Suppressor macrophage treated with lipopolysaccharide for 4 hours (primary cell): ENCODE measurements at places on chromosomes 7 and 10.

- DNase-seq: no peak
Measured at GRCh38 chr7:782718-783449, 49.4 kb upstream of the SUN1 start.

DNA sequence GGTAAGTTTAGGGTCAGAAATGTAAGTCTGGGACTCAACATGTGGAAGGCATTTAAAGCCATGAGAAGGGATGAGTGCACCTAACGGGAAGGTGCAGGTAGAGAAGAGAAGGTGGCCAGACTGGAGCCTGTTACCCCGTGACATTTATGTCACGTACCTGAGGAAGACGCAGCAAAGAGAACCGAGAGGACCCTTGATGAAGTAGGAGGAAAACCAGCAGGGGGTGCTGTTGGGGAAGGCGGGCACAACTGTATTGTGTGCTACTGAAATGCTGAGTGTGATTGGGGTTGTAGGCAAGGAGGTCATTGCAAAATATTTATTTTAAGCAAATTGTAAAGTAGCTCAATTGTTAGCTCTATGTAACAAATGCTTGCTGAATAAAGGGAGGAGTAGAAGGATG, 338.2 kb upstream of the PRKCQ start:
- peak; percentile 52 for DNase-seq

DNA sequence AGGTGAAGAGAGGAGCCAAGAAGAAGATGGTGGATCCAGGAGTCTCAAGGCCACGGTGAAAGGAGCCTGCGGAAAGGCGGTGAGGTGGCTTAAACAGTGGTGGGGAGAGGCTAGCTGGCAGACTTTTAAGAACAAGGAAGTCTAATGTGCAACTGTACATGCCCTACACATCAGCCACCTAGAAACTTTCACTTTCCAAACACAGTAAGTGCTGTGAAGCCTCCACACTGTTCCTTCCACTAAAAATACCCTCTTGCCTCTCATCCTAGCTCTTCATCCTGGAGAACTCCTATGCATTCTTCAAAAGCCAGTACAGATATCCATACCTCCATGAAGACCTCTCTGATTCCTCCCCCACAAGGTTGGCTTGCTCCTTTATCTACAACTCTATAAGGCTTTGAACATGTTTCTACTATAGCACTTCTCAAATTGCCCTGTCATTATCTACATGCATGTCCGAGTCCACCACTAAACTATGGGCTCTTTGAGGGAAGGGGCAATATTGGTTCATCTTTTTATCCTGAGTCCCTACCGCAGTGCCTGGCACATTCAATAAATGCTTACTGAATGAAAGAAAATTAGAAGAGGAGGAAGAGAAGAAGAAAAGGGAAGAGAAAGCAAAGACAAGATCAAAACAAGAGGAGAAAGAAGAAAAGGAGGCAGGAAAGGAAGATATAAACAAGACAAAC, 54.2 kb downstream of the DNAJC12 start:
- peak; percentile 57 for DNase-seq

DNA sequence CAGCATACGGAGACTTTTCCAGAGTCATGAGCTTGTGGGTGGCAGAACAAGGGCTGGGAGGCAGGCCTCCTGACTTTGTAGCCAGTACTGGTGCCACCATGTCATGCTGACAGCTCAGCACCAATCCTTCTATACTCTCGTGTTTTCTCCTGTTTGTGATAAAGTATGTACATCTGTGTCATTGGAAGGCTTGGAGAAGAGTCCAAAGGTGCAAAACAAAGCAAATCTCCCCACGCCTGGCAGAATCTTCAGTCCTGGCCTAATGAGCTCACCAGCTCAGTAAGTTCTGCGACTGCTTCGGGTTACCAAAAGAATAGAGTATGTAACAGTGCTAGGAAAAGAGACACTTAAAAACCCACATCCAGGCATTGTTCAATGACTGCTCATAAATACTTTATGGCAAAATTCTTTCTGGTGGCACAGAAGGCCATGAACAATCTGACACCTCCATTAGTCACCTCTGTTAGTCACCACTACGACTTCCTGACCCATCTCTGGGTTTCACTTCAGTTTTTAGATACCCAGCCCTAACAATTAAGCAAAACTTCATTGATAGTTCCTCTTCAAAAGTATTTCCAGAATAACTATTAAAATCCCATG, 24.5 kb downstream of the STEAP1 start:
- peak; percentile 86 for DNase-seq

- DNase-seq: no peak
Measured at GRCh38 chr10:73117976-73118743, 7.9 kb downstream of the NUDT13 start.

DNA sequence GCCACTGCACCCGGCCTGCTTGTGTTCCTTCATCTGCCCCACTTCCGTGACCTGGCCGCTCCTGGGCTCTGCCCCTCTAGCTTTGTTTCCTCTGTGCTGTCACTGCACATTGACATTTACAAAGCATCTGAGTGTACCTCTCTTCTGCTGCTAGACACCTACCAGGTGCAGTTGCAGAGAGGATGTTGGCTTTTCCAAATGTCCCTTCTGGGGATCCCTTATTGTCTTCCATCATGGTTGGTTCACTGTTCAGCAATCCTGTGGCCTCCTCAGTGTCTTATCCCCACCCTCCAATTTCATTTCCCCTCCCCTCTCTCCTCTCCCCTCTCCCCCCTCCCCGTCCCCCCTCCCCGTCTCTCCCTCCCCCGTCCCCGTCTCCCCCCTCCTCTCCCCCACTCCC, 13.8 kb downstream of the VWA2 start:
- no peak for DNase-seq

DNA sequence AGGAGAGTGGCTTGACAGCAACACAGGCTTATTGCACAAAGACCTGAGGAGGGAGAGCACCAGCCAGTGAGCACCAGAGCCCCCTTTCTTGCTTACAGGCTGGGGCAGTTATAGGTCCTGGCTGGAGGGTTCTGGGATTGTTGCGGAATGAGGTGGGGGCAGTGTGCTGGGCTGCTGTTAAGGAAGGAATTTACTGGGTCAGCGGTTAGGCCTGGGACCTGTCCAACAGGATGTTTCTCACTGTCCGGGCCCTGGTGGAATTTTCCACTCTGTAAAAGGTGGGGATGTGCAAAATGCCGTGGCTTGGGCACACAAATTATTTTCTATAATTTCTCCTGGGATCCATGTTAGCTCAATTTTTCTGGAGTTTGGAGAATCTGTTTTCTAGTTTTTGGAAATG, 757.3 kb downstream of the TYW1 start:
- DNase-seq: no peak

- peak; percentile 42 for DNase-seq
Measured at GRCh38 chr10:79905322-79906314, 43.3 kb downstream of the SFTPD start.

DNA sequence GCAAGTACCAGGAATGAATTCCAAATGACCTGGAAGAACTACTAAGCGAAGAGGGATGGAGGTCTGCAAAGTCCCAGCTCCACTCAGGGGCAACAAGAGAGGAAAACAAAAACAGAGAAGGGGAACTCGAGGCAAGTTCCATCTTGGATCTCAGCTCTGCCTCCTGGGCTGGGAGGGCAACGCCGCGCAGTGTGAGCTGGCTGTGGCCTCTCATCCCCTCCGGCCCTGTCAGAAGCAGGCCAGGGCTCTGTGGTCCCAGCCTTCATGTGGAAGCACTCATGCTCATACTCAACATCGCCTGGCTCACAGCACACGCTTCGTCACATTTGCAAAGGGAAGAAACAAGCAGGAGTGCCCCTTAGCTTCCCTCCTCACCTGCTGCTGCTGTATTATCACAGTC, 627.9 kb upstream of the MGMT start:
- DNase-seq: no peak

- no peak for DNase-seq
Measured at GRCh38 chr10:20443094-20443493, 454.0 kb downstream of the NEBL start.

- no peak for DNase-seq
Measured at GRCh38 chr7:132713893-132714292, 137.6 kb upstream of the PLXNA4 start.

DNA sequence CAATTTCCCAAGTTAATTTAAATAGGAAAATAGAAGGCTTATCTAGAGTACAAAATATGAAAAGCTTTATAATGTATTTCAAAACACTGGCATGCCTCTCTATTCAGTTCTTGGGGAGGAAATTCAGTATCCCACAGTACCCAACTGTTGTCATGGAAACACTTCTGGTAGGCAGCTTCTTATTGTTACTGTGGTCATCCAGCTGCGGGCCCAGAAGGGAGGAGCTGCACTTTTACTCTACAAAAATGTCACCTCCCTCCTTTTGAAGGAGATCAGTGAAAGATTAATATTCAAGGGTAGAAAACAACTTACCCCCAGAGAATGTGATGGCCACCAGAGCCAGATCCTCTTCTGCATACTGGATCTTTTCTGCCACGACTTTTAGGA, 202.8 kb downstream of the RAPGEF5 start:
- DNase-seq: no peak

DNA sequence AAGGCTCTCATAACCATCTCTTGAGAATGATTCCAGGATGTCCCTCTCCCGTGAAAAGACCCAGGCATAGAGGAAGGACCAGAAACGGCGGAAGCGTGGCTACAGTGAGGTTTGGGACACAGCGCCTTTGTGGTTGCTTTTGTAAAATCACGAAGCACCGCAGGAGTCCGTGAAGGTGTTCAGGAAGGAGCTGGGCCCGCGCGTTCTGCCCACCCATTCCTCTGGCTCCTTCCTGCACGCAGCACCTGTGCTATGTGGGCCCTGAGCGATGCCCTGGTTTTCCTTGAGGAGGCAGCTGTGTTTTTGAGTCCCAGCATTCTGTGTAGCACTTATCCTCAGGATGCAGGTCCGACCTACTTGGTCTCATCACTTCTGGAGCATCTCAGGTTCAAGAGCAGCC, 112.8 kb downstream of the TRRAP start:
- no peak for DNase-seq

DNA sequence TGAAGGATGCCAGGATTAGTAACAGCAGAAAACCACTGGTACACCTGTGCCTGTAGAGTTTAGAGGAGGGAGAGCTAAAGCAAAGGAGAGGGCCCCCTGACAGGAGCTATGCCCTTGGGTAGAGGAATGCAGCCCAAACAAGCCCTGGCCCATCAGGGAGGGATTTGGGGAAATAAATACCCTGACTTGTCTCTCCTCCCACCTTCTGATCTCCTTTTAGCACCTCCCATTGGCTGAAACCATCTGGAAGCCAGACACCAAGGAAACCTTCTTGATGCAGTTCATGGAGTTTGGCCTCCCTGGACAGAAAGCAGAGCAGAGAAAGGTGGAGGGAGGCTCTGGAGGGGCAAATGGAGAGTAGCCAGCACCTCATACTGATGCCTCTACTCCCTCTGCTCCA, 45.3 kb downstream of the ADRA2A start:
- no peak for DNase-seq

- peak; percentile 71 for DNase-seq
Measured at GRCh38 chr7:112199035-112199655, 7.1 kb downstream of the DOCK4 start.

- no peak for DNase-seq
Measured at GRCh38 chr7:1693991-1694524, 24.0 kb downstream of the ELFN1 start.

- no peak for DNase-seq
Measured at GRCh38 chr7:18770822-18771221, 275.3 kb downstream of the HDAC9 start.

DNA sequence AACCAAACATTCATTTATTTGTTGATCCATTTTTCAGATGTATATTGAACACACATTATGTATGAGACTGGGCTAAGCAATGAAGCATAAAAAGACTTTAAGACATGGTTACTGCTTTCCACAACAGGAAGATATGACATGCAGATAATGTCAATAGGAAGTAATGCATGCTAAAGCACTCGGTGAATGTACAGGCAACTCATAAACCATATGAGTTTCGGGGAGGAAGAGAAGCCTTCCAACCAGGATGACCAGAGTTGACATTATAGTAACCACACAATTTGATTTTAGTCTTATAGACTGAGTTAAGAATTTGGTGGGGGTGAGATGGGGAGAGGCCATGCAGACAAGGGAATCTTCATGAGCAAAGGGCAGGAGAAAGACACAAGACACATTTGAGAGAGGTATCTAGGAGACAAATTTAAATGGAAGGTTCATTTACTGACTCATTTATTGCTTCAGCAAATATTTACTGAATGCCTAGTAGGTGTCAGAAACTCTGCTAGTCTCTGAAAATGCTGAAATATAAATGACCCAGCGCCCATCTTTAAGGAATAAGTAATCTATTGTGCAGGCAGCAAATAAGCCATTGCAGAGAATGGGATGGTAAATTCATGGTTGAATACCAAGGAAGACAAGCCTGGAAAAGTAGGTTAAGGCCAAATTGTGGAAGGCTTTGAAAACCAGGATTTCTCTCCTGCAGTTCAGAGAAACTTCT, 19.0 kb upstream of the SLK start:
- DNase-seq: no peak

DNA sequence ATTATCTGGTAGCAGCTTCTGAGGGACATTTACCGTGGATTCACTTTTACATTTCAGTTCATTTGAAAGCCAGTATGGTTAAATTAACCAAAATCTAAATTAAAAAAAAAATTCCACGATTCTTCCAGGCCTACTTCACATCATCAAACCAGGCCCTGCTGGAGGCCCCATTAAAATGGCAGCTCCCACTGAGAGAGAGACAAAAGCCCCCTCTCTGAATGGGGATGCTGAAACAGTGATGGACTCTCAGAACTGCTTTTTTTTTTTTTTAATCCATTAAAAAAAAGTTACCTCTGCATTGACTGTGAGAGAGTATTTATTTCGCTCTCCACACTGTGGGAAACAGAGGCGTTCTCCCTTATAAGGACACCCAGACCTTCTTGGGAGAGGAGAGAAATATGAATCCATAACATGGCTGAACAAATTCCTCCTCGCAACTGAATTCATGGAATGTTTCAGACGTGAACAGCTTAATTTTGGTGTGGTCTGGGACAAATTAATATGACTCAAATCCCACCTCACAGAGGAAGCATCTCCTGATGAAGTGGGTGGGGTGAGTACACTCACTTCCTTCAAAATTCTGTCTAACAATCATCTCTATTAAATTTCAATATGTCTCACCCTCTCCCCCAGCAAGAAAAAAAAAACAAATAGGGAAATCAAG, 73.5 kb downstream of the SAMD9 start:
- DNase-seq: no peak

GRCh38 chr7:142500366-142500765, 242.5 kb upstream of the PRSS58 start:
- DNase-seq: no peak

DNA sequence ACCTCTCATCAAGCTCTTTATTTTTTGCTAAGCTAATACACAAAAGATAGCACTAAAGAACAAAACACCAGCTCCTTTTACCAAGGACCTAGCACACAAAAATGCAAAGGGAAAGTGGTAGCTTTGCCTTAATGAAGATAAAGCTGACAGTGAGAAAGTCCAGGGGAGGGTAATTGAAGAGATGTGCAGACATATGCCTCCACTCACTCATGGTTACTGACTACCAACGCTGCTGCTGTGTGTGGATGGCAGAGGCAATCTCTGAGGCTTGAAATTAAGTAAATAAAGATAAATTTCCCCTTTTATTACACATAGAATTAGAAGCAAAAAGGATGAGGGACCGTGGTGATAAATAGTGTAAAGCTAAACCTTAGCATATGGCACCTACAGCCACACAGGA, 87.0 kb downstream of the HGF start:
- DNase-seq: no peak
